ENCODE measurements at places on chromosomes 13 and 19.

- DNase-seq: no peak
Observed at GRCh38 chr19:7856679-7857663, 17.2 kb downstream of the PRR36 start.

- DNase-seq: no peak
Observed at GRCh38 chr13:20923272-20923671, 20.7 kb upstream of the XPO4 start.

DNA sequence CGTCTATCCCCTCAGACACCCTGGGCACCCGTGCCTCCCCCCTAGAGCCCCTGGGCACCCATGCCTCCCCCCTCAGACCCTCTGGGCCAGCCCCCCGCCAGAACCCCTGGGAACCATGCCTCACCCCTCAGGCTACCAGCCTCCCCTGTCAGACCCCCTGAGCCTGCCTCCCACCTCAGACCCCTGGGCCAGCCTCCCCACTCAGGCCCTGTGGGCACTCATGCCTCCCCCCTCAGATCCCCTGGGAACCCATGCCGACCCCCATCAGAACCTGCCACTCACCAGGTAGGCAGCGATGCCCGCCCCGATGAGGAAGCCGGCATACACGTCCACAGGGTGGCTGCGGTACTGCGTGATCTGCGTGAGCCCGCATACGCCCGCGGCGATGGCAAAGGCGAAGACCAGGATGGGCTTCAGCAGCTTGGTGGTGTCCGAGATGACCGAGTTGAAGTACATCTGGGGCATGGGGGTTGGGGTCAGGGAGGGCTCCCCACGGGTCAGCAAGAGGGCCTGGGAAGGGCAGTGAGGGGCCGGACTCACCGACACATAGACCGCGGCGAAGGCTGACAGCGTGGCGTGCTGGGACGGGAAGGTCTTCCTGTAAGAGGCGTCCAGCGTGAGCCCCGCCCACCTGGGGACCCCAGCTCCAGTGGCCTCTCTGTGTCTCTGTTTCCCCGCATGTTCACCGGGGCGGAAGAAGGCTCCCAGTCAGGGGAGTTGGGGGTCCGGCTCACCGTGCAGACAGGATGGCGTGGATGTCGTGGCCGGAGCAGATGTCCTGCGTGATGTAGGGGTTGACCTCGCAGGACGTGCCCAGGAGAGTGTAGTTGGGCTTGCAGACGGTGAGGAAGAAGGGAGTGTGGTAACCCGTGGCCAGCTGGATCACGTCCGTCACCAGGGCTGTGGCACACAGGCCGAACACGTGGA, 7.3 kb downstream of the PLPPR3 start:
- no peak for DNase-seq

DNA sequence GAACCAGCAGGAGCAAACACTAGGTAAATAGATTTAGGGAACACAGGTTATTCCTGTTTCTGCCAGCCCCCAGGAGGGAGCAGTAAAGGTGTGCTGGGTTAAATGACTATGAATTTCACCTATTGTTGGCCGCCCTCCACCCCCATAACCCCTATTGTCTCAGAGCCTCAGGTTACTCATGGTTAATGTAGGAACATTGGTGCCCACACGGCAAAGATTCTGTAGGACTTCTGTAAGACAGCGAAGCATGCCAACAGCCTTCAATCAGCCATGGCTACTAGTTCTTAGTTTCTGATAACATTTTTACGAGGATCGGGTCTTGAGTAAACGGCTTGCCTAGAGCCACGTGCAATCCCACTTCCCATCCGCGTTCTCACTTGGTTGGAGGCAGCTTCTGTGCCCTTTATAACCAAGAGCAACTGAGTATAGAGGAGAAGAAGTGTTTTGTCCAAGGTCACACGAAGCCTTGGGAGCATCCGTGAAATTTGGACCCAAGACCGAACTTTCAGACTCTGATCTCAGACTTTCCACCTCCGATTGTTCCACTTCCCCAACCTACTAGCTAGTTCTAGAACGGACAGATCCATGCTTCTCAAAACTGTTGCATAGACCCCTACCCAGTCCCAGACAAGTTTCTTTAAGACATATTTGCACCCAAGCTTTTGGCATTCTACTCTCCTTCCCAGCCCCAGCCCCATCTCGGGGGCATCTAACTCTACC, 5.1 kb upstream of the CACNG8 start:
- DNase-seq: no peak

DNA sequence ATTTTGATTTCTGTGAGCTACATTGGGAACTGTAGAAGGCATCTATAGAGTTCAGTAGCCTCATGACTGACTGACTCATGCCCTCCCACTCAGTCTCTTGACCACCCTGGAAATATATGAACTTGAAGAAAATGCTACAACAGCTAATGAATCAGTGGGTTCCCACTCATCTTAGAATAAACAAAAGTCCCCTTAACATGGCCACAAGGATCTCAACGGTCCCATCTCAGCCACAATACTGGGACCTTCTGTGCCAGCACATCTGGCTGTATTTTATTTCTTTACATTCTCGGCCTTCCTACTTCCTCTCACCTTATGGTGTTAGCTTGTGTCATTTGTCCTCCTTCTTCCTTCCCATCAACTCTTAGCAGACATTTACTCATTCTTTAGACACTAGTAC, 619.8 kb downstream of the DCT start:
- no peak for DNase-seq

GRCh38 chr13:93249364-93250306, 23.0 kb downstream of the GPC6 start:
- DNase-seq: peak; percentile 39

DNA sequence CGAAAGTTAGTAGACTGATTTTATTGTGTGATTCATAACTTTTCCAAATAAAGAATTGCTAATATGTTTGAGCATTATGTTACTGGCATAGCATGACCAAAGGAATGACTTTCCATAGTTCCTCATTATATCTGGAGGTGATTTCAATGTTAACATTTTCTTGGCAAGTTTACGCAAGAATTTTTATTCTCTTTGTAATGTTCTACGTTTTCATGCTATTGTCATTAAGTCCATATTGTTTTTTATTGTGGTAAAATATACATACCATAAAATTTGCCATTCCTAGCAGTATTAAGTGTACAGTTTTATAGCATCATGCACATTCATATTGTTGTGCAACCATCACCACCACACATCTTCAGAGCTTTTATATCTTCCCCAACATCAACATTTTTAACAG, 14.8 kb downstream of the KCTD12 start:
- no peak for DNase-seq

DNA sequence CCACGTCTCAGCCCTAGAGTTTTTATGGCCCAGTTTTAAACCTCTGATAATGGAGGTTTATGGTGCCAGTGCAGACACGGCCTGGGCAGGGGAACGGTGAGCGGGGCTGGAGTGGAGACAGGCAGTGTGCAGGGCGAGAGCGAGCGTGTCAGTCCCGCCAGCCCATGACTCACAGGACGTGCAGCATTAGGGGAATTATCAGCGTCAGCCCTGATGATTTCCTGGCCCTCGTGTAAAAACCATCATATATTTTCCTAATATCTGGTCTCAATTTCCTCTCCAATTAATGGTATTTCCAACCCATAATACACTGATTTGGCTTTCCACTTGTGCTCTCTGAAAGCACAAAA, 104.6 kb upstream of the VSTM2B start:
- no peak for DNase-seq

GRCh38 chr19:39397360-39398296, 6.5 kb downstream of the MED29 start:
- no peak for DNase-seq

DNA sequence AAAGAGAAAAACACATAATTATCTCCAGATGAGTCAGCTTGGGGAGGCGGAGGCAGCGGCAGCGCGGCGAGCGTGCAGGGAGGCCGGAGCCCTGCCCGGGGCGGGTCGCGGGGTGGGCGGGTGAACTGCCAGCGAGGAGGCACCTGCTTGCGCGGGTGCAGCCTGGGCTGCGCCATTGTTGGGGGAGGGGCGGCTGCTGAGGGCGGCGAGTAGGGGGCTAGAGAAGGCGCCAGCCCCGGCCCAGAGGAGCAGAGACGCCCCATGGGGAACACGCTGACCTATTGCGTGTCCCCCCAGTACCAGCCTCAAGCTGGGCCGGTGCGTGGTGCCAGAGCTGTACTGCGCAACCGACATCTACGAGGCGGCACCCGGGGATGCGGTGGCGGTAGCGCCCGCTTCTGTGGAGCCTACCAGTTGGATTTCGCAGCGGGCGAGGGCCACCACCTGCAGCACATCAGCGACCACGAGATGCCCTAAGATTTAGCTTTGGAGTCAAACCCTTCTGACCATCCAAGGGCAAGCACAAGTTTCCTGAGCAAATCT, 16.7 kb downstream of the ZNF100 start:
- no peak for DNase-seq

GRCh38 chr13:111360452-111360851, 40.0 kb downstream of the TEX29 start:
- DNase-seq: no peak

DNA sequence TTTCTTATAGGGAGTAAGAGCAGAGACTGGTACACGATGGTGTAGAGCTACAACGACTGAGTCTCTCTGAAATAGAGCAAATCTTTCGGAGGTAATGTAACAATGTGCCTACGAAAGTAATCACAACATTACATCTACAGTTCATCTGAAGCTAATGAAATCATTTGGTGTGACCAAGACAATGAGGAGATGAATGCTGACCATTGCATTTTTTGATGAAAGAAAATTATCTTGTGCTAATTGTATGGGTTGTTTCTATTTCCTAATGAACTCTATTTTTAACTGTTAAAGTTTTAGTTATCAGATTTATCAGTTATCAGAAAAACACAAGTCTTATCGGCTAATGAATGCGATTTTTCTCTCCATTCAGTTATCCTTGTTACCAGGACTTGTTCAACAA, 913.4 kb downstream of the SLITRK6 start:
- no peak for DNase-seq

- DNase-seq: no peak
Observed at GRCh38 chr13:35470671-35471661, 5.5 kb downstream of the MAB21L1 start.

DNA sequence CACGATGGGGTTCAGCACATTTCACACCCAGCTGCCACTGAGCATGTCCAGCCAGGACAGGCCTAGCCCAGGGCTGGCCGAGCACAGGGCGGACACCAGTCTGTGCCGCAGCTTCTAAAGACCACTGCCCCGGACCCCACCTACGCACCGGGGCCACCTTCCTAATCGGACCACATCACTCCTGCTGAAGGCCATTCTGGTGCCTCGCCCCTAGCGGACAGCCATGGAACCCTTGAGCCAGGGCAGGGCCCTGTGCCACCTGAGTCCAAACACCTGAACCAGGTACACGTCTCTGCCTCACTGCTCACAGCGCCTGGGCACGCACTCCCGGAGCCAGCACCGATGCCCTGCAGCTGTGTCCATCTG, 8.4 kb upstream of the C13orf46 start:
- no peak for DNase-seq

- DNase-seq: no peak
Observed at GRCh38 chr13:100254002-100254401, 165.1 kb downstream of the PCCA start.

DNA sequence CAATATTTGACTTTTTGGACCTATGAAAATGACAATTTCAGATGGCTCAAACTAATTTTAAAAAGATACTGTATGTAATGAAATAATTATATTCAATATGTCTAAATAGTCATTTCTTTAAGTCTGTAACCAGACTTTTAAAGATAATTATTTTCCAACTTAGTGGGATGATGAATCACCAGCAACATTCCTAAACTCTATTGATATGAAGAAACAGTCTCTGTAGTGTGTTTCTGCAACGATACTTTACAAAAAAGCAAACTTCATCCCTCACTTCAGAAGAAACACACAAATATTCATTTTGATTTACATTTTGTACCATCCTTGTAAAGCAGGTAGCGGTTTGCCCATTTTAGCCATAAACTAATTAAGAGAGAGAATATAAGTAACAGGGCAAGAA, 417.4 kb downstream of the EFNB2 start:
- no peak for DNase-seq

DNA sequence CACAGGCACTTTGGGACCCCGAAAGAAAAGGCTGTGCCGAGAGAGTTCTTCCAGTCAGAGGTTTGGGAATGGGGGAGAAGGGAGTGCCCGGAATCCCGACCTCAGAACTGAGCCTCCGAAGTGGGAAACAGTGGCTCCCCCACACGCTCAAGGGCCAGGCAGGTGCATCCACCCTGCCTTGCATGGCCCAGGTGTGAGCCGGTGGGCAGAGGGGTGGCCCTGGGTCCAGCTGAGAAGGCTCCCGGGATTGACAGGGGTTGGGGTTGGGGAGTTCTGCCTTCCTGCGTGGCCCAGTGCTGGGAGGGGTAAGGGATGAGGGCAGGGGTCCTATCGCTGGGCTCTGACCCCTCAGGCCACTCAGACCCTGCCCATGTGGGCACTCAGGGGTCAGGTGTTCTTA, 163.5 kb upstream of the TUBA3C start:
- no peak for DNase-seq

DNA sequence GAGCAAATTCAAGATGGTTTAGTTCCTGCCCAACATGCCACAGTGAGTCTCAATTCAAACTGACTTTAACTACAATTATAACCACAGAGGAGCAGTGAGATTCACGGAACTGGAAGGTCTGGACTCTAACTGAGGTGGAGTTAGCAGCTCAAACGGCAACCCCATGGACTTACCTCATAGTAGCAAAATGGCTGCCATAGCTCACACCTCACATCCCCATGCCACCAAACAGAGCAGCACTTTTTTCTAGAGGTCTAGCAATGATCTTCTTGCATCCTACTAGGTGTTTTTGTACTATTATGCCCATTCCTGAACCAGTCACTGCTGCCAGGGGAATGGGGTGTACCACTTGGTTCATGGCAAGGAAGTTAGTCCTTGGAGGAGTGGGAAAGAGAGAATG, 87.7 kb downstream of the ZNF536 start:
- DNase-seq: no peak

- DNase-seq: no peak
Observed at GRCh38 chr13:49652355-49653305, 24.3 kb downstream of the ARL11 start.

GRCh38 chr19:48606463-48607358, at the start of gene SPACA4:
SPACA4 (plus strand) TSS chr19:48606742; CDS start chr19:48606979, 237 bp downstream.
- no peak for DNase-seq

DNA sequence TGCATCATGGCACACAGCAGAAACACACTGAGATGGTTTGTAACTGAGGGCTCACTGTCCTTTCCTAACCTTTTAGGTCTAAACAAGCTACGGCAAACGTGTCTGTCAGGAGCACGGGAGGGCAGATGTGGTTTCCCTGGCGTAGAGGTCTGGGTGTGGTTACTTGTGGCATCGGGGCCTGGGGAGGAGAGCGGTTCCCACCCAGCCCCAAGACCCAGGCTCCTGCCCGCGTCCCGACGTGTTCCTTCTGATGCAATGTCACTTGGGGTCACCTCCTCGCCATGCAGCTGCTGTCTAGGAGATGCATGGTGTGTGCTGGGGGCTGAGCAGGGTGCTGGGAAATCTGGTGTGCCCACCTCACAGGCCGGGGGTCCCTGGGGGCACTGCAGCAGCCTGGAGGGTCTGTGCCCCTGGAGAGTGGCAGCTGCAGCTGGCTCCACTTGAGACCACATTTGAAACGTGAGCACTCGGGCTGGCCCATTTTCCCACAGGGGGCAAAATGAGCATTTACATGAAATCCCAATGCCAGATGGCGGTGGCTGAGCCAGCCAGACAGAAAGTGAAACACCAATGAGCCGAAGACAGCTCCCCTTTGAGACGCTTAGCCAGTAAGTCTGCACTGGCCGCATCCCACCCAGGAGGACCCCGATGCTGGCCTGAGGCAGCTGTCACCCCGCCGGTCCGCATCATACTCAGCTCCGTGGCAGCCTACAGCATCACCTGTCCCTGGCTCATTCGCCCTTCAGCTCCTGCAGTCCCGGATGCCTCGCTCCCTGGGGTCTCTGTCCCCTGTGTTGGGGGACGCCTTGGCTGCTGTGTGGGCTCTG, 22.3 kb upstream of the MYDGF start:
- no peak for DNase-seq
